Activated naive CD4-positive, alpha-beta T cell treated with Interleukin-2 at 50 U/mL for 16 hours (primary cell): ENCODE measurements at places on chromosomes 1 and 21.

DNA sequence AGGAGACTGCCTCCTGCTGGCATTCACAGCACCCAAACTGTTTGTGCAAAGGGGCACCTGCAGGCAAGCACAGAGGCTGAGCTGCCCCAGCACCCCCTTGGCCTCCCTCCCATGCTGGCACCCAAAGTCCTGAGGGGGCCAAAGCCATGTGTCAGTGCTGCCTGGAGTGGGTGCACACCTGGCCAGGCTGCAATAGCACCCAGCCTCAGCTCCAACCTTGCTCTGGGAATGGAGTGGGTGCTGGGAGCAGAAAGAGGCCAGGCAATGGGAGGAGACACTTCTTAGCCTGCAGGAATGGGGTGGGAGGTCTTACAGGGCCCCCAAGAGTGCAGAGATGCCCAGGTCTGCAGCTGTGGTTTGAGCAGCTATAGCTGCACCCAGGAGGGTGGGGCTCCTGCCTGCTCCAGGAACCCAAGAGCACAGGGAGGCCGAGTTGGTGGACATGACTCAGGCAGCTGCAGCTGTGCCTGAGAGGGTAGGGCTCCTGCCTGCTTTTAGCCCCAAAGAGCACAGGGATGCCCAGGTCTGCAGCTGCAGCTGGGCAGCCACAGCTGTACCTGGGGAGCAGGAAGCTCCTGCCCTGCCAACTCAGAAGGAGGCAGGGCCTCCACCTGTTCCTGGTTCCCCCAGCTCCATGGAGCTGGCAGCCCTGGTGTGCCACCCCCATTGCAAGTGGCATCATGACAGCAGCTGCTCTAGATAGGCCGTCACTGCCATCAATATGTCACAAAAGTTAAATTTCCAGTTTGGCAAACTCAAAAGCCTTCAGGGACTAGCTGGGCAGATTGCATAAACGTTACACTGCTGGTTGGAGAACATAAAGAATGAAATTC lies 5.3 kb upstream of the CHD1L start:
- DNase-seq = no peak

GRCh38 chr1:36531833-36532232 lies 49.1 kb upstream of the CSF3R start:
- DNase-seq = no peak

- no peak for DNase-seq
Measured at GRCh38 chr1:89356658-89357400, 7.0 kb upstream of the GBP6 start.

DNA sequence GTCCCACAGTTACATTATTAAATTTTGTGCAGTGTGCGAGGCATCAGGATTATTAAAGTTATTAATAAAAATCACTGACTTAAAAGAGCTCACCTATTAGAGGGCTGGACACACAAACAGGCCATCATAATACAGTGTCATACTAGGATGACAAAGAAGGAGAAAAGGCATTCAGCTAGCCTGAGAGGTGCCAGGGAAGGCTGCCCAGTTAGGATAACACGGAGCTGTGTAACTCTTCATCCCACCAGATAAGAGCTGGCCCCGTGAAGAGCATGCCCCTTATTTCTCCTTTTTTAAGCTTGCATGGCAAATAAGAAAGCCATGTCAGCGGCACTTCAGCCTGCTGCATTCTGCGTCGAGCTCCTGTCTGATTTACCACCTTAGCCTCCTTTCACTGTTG lies 109.5 kb downstream of the KCNK1 start:
- DNase-seq = no peak

- DNase-seq = no peak
Measured at GRCh38 chr1:152942161-152942560, 4.8 kb upstream of the SPRR5 start.

GRCh38 chr1:28510273-28510969 lies 4.6 kb downstream of the RCC1 start:
- DNase-seq = peak; percentile 37

DNA sequence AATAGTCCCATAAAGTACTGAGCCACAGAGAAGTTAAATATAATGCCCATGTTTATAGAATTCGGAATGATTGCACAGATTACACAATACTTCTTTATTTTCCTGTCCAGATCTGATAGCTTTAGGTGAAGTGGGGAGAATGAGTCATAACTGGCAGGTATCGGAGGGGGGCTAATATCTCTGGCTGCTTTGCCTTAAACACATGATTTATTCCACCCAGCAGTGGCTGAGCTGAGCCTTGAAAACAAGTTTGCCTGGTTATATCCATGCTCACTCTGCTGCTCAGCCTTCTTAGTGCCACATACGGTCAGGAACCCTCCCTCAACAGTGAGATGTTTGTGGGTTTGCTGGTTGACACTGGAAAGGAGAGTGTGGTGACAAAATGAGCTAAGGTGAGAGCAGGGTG lies 119.7 kb upstream of the ZNF648 start:
- no peak for DNase-seq

DNA sequence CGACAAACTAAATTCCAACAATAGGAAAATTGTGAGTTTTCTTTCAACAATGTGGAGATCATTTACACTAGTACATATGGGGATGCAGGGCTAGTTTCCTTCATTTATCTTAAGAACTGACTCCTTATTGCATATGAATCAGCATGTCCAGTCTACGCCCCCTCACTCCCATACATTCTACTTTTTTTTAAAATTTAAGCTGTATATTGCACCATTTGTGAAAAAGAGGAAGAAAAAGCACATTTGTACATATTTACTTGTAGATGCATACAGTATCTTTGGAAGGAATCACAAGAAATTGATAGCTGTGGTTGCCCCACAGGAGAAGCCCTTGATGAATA lies 15.9 kb downstream of the VPS26C start:
- no peak for DNase-seq

GRCh38 chr1:198423673-198424072 lies 116.8 kb downstream of the ATP6V1G3 start:
- no peak for DNase-seq

DNA sequence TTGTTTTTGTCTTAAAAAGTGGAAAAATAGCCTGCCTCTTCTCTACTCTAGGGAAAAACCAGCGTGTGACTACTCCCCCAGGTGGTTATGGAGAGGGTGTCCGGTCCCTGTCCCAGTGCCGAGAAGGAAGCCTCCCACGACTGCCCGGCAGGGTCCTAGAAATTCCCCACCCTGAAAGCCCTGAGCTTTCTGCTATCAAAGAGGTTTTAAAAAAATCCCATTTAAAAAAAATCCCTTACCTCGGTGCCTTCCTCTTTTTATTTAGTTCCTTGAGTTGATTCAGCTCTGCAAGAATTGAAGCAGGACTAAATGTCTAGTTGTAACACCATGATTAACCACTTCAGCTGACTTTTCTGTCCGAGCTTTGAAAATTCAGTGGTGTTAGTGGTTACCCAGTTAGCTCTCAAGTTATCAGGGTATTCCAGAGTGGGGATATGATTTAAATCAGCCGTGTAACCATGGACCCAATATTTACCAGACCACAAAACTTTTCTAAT lies 35.0 kb upstream of the TDRD10 start:
- DNase-seq = no peak

DNA sequence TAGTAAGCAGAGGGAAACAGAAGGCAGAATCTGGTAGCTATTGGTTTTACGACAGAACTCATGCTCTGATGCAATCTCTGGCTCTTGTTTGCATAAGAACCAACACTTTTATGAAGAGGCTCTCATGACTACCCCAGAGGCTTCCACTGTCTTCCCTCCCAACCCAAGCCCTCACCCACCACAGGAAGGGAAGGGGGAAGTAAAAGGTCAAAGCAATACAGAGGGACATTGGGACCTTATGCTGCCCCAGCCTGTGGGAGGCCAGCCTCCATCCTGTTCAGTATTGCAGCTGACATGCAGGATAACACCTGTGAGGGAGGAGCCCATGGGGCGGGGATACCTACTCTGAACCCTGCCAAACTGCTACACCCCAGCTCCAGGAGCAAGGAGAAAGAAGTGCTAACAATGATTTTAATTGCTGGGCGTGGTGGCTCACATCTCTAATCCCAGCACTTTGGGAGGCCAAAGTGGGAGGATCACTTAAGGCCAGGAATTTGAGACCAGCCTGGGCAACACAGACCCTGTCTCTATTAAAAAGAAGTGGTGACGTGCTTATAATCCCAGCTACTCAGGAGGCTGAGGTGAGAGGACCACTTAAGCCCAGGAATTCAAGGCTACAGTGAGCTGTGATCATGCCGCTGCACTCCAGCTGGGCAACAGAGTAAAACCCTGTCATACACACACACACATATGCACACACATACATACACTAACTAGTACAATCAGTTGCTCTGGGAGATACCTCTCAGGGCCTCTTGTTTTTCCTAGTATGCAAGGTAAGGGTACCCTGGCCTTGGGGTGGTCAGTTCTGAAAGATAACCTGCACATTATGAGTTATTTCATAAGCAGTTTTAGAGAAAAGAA lies 9.5 kb downstream of the MR1 start:
- DNase-seq = no peak

DNA sequence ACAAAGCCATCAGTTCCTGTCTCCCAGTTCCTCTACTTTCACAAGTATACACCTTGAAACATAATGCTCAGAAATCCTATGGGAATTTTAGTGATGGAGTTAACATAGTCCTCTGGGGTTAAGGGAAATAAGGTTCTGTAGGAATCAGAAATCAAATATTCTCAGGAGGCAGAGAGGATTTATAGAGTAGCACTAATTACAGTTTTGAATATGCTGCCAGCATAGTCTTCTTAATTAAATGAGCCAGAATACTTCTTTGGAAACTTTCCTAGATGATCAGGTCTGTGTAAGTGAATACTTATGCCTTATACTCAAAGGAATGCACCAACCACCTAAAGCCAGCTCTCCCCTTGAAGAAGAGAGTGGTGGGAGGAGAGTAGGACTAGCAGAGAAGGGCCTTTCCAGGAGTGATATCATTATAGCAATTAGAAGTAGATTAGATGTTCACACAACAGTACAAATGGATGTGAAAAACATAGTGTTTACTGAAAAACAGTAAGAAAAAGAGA lies 31.4 kb upstream of the DIRAS3 start:
- DNase-seq = no peak

DNA sequence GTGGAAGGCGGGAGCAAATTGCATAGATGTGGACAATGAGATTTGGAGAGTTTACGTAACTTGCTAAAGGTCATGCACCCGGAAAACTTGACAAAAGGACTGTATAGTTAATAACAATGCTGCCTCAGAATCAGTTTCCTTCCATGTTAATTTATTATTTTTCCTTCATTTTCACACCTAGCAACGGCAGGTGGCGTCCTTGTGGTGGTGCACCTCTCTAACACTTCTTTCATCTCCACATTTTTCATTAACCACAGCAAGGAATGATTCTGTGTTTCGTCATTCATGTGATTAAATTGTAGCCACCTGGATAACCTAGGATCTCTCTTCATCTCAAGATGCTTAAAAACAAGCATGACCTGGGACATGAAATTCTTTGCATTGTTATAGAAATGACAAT lies 2133.0 kb downstream of the NCAM2 start:
- no peak for DNase-seq

- DNase-seq = no peak
Measured at GRCh38 chr1:44519035-44519676, 114.1 kb downstream of the RNF220 start.

DNA sequence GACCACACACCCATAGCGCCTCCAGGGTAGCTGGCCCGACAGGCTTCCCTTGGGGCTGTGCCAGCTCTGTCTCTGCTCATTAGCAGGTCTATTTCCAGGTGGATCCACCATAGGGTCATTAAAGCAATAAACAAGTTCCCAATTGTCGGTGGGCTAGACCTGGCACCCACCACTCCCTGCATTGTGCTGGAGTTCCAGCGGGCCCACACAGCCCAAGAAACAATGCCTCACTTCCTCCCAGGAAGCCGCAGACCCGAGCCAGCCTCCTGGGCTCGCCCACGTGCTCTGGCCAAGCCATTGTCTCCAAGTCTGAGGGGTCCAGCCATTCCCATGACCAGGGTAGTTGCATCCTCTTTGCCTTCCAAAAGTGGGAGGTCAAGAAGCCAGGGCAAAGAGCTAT lies 27.5 kb upstream of the SOX13 start:
- DNase-seq = no peak

DNA sequence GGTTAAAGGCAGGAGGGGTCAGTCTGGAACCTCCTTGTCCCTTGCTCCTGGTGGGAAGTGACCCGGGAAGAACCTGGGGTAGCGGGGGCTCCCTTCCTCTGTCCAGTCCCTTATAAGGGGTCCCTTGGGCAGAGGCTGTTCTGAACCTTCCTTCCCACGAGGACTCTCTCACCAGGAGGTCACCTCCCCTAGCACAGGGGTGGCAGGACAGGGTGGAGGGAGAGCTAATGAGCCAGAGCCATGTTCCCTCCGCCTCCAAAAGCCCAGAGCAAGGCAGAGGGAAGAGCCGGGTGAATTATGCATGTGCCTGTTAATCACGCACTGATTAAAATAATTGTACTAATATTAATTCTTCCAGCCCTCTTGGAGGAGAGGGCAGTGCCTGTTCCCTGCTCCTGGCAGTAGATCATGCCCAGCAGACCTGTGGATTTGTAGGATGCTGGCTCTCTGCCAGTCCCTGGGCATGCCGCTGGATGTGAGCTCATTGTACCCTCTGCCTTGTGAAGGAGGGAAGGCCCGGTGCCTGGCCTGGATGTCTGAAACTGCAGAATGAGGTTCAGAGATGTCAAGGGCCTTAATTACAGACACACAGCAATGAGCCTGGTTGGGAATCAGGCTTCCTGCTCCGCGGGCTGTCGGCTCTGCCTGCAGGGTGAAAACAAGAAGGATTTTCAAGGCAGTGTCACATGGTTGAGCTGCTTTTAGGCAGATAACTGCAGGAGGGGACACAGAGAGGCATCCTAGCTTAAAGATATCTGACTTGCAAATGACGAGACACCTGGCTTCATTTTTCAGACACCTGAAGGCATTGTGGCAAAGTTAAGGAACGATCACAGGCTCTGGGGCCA lies 68.2 kb downstream of the IGSF21 start:
- DNase-seq = no peak

DNA sequence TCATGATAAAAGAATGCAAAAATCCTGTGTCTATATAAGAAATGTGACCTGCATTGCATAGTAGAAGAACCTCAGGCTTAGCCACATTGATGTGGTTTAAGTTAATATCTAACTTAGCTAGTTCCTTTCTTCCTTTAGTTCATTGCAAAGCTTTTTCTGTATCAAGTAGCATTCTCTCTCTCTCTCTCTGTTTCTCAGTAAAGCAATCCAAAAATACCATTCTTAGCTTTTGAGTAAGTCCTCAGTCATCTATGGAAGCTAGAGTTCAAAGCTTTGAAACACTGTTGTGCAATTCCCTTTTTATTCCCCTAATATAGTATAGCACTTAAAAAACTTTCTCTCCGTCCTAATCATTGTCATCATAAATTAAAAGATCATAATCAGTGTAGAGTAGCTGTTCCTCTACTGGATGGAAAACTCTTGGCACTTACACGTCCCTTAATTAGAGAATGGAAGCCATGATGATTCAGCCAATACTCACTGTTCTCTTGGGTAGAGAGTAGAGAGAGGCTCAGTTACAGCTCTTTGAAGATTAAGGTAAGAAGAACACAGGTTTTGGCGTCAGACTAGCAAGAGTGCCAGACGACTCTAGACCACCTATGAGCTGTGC lies 350.3 kb upstream of the LYPLAL1 start:
- no peak for DNase-seq

- DNase-seq = no peak
Measured at GRCh38 chr1:229171934-229172333, 99.0 kb upstream of the RAB4A start.
